T-helper 2 cell (primary cell): ENCODE measurements at places on chromosomes 5 and 9.
A peak's percentile ranks its signal among the peaks of the same experiment; 100 is the strongest.

DNA sequence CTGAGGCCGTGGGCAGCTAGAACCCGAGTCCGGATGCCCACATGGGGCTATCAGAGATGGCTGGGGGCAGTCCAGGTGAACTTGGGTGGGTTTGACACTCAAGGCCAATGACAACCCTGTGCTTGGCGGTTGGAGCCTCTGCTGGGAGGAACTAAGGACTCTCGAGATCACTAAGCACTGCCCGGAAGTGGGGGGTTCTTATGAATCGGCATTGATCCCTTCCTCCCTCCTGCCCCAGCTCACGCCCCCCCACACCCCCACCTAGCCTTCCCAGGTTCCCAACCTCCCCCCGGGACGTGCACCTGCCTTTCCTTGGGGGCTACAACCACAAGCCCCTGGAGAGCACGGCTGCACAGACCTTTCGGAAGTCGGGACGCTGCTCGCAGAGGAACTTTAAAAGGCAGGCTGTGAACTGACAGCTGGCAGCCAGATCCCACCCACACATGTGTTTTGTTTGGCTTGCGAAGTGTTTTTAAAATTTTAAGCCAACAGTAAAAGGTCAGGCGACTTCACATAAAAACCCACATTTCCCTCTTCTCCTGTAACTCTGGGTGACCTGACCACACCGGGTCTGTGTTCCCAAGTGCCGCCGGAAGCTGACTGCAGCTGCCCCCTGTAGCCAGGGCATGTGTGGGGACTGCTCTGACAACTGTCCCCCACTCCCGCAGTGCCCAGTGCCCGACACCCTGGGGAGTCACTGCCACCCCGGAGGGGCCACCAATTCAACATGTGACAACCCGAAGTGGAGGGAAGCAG, 5.1 kb upstream of the RALGDS start:
- DNase-seq: peak; percentile 52

GRCh38 chr5:154811653-154812465, 38.5 kb downstream of the FAXDC2 start:
- peak; percentile 68 for DNase-seq

DNA sequence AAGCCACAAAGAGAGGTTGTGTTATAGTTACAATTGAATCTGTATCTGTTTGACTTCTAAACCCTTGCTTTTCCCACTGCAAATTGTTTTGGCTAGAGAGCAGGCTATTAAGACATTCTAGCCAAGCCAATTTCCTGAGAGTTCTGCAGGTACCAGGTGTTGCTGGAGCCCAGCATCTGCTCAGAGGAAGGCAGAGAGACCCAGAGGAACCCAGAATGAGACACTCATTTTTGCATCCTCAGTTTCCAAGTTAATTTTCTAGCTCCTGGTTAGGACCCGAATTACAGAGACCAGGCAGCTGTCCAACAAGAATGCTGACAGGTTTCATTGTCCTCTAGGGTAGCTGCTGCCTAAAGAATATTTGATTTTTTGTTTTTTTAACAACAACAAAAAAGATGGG, 266.2 kb downstream of the TRIM32 start:
- no peak for DNase-seq

GRCh38 chr5:9500625-9501024, 45.2 kb downstream of the SEMA5A start:
- no peak for DNase-seq

- DNase-seq: no peak
Measured at GRCh38 chr5:14659821-14660607, 4.5 kb upstream of the OTULIN start.

DNA sequence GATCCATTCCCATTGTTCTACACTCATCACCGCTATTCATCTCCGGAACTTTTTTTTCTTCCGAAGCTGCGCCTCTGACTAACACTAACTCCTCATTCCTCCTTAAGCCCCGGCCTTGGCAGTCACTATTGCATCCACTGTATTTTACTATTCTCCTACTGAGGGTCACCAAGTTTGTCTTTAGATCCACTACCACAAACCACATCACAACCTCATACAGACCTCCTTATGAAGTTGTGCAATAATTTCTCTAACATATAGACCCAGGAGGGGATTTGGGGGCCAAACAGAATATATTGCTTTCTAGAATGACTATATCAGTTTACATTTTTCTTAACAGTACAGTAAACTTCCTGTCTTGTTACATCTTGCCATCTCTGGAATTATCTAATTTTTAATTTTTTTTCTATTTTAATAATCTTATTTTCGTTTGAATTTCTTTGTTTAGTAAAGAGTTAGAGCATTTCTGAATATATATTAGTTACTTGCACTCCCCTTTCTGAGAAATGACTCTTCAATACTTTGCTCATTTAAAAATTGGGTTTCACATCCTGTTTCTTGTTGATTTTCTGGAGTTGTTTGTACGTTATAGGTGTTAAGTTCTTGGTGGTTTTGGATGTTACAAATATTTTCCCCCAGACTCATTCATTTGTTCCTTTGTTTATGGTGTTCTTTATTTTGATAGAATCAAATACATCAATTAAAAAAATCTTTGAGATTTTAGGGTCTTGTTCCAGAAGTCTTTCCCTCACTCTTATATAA, 37.1 kb downstream of the DMRT2 start:
- no peak for DNase-seq

GRCh38 chr5:14917719-14918118, 46.1 kb upstream of the ANKH start:
- DNase-seq: no peak

- no peak for DNase-seq
Measured at GRCh38 chr9:129170229-129170628, 7.8 kb downstream of the IER5L start.
